Esophagus muscularis mucosa (tissue), 4 donors: ENCODE measurements at places on chromosomes 4 and X. TPM values are rescaled to one million over a fixed set of nuclear protein-coding genes. Genes with fewer than 3 reads are reported as not detected.

IL15 gene
- 3.8 TPM for total RNA-seq

FGF5 gene
- 1.2 TPM for total RNA-seq

PPEF2 gene
- not detected for total RNA-seq

TCEAL2 gene
- total RNA-seq: 24.2 TPM

VCX3A gene
- not detected for total RNA-seq

PRSS12 gene
- under 0.01 TPM for total RNA-seq

TLR6 gene
- 1.7 TPM for total RNA-seq

USP17L15 gene
- not detected for total RNA-seq

USP17L24 gene
- not detected for total RNA-seq

- peak; percentile 94 for DNase-seq
These were observed 35.2 kb downstream of the SEPTIN11 start for GRCh38 chr4:76984788-76985211.

DNA sequence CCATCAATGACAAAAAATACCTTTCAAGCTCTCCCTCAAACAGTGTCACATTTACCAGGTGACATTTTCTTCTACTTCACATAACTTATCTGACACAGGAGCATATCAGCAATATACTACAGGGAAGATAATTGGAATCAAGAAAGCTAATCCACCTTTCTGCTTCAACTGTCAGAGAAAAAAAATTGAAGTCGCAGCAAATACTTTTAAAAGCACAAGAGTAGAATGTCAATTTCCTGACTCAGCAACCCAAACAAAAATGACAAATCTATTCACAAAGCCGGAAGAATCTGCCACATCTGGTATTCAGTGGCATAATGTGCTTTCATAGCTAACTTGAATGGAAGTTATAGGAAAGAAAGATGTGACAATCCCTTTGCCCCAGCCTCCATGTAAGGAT lies 36.7 kb downstream of the AGA start:
- DNase-seq: no peak

GRCh38 chr4:28469886-28470285 lies 1609.2 kb downstream of the STIM2 start:
- no peak for DNase-seq

DNA sequence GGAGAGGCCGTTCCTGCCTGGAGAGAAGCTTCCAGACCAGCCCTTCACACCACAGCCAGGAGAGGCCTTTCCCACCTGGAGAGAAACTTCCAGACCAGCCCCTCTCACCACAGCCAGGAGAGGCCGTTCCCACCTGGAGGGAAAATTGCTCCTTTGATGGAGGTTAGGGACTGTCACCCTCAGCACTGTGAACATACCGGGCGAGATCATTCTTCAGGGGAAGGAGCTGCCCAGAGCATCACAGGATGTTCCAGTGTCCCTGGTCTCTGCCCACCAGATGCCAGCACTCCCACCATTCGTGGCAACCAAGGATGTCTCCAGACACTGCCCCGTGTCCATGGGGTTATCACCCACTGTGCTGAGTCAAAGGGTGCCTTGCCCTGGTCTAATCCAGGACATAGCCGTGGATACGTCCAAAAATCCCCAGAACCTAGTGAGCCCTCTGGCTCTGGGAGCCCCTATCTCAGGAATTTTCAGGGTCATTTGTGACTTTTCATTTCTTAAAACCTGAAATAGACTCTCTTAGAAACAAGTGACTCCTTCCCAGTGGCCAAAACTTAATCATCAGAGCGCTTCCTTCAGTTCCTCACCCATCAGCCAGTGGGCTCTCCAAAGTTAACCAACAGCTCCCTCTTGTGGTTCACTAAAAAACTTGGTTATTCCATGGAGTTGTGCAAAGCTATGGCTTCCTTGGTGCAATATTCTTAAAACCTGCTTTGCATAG lies 80.2 kb downstream of the CRMP1 start:
- no peak for DNase-seq

DNA sequence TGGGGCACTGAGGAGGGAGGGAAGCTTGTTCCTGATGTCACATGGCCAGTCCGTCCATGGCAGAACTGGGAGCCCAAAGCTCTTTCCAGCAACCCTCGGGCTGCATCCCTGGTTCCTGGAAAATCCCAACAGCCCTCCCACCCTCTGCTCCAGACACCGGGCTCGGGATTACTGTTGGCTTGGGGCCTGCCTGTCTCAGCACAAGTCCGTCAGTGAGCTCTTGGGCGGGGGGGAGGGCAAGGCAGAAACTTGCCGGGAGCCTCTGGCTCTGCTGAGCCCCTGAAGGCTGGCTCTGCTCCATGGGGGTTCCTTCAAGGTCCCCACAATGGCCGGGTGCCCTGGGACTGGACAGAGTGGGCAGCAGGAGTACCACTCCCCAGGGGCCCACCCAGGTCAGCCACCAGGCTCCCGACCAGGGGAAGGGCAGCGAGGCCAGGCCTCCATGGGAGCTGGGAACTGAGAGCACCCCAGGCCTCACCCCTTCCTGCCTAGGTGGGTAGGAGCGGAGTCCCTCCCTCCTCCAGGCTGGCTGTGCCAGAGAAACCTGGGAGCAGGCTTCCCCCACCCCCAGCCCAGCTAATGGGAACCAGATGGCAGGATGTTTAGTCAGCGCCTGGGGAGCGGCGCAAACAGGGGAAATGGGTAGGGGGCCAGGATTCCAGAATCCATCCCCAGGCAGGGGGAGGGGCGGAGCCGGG lies 6.4 kb upstream of the HAUS7 start:
- no peak for DNase-seq

DNA sequence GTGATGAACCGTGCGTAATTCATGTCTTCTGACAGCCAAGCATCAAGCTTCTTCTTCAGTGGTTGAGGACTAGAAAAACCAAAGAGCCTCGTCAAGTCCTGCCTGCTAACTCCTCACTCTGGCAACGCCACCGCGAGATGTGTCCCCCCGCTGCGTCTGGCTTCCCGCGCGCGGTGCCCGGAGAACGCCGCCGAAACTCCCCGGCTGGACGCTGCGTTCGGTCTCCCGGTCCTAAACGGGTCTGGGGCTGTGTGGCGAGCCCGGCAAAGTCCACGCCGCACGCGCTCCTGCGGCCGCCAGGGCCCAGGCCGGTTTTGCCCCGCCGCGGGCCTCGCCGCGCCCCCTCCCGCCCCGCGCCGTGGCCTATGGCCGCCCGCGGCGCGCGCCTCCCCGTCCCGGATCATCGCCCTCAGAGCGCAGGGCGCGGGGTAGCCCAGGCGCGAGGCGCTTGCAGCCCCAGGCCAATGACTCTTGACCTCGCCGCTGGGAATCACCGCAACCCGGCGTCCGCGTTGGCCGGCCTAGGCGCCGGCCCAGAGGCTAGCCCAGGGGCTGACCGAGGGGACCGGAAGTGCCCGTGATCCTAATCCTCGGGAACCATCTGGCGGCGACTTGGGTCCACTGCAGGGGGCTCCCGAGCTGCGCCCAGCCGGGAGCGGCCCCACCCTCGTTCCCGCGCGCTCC lies at the start of gene AADAT:
AADAT (minus strand) TSS at position 289 of the 684 bp plus-strand sequence; CDS start at position 23, 266 bp downstream.
- DNase-seq: no peak

GRCh38 chrX:131067846-131068745 lies 9.9 kb downstream of the ARHGAP36 start:
- no peak for DNase-seq

GRCh38 chrX:43961699-43962098 lies 11.5 kb downstream of the NDP start:
- DNase-seq: no peak

DNA sequence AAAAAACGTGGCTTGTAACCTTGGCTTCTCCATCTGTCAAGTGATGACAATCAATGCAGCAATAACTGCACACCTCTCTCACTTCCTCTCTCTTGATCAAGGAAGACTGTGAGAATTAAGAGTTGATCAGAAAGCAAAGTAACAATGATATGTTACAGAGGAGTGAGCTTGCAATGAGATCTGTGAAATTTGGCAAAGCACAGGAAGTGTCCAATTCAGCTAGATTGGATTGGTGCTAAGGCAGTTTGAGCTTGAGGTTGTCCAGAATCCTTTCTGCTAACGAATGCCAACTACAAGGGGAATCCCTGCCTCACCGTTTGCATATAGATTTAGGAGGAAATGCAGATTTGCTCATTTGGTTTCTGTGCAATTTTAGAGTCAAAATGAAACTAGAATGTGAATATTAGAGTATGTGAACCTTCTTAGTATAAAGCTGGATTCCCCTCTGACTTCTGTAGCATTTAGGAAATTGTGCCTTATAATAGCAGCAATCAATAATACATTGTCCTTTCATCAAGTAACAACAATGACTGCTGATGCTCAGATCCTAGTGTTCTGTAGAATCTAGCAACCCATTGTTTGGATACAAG lies 346.4 kb downstream of the PTTG2 start:
- DNase-seq: no peak

GRCh38 chr4:167176723-167177367 lies 57.4 kb downstream of the SPOCK3 start:
- DNase-seq: no peak

- DNase-seq: no peak
These were observed 23.5 kb downstream of the TMEM31 start for GRCh38 chrX:103734125-103734760.

GRCh38 chr4:149370785-149371420 lies 444.7 kb downstream of the IQCM start:
- DNase-seq: no peak

DNA sequence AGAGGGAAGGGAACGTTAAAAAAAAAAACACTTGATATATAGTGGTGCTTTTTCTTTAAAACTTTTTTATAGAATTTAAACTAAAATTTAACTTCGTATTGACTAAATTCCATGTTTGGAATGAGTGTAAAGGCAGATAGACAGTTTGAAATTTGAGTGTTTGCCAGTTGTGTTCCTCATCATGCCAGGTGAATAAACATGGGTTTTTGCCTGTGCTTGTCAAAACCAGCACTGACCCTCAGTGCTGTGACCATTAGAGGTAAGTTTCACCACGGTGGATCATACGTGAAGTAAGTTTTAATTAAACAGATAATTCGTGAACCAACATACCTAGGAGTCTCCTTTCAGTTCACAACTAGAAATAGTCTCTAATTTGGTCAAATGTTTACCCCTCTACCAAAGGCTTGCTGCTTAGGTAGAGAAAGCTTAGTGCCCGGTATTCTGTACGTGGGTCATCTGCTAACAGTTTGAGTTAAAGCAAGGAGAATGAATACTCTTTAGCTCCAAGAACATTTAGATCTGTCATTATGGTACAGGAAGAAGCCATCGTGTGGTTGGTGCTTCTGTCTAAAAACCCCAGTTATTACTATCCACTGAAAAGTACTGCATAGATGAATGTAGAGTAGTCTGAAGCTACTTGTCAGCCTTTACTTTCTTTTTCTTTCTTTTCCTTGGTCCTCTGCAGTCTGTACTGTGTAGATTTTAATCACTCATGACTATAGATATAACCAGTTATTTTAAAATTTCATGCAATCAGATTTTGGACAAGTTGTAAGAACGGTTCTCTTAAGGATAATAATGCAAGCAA lies 32.7 kb downstream of the KIAA0232 start:
- no peak for DNase-seq
